ENCODE measurements at places on chromosomes 12 and 14.

DNA sequence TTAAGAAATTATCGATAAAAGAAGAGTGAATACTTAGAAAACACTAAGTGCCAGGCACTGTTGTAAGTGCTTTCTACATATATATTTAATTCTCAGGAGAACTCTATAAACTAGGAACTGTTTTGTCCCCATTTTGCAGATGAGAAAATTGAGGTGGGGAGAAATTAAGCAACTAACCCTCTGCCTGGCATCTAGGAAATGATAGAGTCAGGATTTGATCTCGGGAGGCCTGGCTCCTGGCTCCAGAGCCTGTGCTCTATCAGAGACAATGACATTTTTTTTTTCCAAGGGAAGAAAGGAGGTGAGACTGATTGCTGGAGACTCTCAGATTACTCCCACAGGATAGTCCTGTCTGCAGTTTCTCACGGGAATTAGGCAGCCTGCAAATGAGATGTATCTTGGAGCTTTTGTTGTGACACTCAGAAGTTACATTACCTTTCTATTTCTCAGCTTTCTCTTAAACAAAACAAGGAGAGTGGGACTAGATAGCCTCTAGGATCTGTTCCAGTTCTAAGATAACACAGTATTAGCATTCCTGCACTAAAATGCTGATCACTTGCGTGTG, 1.4 kb upstream of the FAM234B start:
- DNase-seq, result no peak

DNA sequence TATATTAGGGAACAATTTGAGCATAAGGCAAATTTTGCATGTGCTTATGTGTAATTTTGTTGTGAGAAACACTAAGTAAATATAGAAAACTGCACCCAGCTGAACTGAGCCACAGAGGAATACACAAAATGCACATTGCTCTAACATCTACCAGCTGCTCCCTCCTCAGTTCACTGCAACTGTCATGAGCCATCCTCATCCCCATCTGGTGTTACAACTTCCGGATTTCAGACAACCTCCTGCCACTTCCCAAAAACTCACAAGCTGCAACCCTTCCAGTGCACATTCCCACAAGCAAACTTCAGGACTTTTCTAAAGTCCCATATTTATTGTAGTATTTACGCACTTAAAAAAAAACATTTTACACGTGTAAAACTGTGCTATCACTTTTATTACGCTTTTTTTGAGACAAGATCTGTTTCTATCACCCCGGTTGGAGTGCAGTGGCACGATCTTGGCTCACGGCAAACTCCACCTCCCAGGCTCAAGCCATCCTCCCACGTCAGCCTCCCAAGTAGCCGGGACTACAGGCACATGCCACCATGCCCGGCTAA, 169.1 kb upstream of the TBX3 start:
- DNase-seq, result no peak

DNA sequence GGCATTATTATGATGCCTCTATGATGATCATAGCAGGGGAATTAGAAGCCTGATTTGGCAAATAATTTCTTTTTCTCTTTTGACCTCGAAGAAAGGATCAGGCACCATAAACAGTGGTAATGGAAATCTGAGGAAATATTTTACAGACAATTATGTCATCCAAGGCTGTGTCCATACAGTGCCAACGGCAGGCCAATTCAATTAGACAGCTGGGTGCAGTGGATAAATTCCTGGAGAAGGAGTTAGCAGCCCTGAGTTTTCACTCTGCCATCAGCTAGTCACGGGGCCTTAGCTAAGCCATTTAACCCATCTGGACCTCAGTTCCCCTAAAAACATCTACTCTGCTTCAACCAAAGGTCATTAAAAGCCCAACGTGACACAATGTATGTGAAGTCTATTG, 4.1 kb downstream of the TPH2 start:
- no peak for DNase-seq

DNA sequence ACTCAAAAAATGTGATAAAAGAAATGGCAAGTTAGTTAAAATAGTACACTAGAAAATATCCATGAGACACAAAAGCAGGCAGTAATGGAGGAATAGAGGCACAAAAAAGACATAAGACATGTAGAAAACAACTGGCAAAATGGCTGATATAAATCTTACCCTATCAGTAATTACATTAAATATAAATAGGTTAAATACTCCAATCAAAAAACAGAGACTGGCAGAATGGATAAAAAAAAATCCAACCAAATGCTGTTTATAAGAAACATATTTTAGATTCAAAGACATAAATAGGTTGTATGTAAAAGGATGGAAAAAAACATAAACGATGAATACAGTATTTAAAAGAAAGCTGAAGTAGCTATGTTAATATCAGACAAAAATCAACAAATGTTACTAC, 15.3 kb upstream of the BATF start:
- no peak for DNase-seq

DNA sequence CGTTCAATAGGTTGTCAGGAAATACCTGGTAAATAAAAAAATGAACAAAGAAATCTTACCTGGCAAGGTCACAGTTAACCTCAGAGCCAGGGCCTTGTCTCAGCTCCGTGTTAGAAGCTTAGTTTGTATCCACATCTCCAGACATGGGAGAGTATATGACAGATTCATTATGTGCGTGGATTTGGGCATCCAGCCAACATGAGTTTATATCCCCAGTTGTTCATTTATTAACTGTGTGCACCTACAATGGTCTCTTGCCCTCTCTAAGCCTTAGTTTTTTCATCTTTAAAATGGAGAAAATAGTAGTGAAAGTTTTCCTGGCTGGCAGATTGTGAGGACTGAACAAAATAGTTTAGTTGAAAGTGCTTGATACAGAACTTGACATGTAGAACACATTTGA, 437.8 kb downstream of the NPAS3 start:
- DNase-seq, result no peak

- no peak for DNase-seq
Measured at GRCh38 chr14:86331341-86331740, 801.4 kb downstream of the FLRT2 start.

- no peak for DNase-seq
Measured at GRCh38 chr12:100279159-100279558, 12.2 kb downstream of the SCYL2 start.

GRCh38 chr14:35959835-35960234, 133.7 kb downstream of the BRMS1L start:
- no peak for DNase-seq

DNA sequence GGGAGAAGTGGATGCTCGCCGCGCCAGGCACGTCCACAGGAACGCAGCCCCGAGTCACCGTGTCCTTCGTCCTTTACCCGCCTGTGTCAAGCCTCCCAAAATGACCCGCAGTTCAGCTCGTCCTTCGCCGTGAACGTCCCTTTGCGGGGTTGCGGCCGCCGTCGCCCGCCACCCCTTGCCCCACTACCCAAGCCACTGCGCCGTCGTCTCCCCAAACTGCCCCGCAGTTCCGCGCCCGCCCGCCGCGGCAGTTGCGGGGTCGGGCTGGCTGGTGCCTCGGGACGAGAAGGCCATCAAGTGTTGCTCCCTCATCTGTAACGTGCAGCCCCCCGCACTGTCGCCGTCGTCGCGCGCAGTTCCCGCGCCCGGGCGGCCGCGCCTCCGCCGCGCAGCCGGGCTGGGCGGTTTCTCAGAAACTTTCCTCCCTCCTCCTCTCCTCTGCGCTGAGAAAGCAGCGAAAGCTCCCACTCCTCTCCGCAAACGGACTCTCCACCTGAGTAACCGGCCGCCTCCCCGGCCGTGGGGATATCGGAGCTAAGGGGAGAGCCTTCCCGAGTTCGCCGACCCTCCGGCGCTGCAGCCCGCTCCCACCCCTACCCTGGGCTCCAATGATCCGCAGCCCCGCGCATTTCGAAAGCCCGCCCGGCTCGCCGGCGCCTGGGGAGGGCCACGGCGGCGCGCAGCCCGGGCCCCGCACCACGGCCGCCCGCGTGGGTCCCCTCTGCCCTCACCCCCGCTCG, 6.7 kb downstream of the CDKN1B start:
- DNase-seq, result no peak

DNA sequence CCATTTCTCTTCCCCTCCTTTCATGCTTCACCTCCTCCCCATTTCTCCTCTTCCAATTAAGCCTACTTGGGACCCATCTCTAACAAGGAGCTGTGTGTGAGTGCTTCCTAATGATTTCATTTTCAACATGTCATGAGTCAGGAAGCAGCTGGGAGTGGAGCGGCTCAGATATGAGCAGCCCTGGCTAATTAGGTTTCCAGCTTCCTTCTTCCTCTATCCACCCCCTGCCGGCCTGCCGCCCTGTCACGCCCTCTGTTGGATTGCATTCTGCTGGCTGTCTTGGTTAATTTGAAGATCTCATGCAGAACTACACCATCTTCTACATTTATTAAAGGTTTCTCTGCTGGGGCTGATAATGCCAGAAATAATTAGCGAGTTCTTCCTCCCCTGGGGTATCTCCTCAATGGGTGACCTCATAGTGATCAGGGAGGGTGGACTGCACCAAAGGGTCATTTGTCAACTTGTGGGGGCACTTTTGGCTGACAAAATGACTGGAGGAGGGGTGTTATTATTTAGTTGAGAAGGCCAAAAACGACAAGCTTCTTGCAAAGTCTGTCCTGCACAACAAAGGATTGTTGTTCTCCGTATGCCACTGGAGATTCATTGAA, 300.9 kb upstream of the SRRM4 start:
- DNase-seq, result no peak

GRCh38 chr12:40170593-40170992, 54.2 kb upstream of the LRRK2 start:
- no peak for DNase-seq

GRCh38 chr12:26874501-26875296, 41.7 kb upstream of the ITPR2 start:
- DNase-seq, result no peak

DNA sequence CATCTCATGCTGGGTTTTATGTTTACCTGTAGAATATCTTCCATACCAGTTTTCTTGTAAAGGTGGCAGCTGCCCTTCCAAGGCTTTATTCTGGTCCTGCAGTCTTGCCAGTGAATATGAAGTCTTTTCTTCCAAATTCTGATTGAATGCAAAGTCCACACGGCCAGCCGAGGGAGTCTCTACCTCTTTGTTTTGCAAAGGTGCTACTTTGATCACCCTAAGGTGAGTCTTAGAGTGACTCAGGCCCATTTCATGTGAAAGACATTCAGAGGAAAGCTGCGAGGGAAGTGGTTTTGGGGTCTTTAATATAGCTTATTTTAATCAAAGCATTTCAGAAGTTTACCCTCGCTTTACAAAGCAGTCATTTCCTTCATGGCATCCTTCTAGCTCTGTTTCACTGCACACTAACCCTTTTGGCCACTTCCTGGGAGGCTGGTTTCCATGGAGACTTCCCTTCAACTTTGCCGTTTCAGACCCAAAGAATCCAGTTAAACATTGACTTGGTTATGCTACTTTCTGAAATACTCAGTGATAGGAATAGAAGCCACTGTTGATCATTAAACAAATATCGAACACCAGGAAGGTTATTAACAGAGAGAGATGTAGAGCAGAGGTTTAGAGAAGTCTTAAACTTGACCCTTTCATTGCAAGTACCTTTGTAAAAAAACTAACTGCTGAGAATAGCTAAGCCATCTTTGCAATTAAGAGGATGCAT, at the start of gene CCDC198:
TSS of gene CCDC198 (minus strand) at position 391 of the 715 bp plus-strand sequence. CDS start at position 249, 142 bp downstream.
- DNase-seq, result no peak

DNA sequence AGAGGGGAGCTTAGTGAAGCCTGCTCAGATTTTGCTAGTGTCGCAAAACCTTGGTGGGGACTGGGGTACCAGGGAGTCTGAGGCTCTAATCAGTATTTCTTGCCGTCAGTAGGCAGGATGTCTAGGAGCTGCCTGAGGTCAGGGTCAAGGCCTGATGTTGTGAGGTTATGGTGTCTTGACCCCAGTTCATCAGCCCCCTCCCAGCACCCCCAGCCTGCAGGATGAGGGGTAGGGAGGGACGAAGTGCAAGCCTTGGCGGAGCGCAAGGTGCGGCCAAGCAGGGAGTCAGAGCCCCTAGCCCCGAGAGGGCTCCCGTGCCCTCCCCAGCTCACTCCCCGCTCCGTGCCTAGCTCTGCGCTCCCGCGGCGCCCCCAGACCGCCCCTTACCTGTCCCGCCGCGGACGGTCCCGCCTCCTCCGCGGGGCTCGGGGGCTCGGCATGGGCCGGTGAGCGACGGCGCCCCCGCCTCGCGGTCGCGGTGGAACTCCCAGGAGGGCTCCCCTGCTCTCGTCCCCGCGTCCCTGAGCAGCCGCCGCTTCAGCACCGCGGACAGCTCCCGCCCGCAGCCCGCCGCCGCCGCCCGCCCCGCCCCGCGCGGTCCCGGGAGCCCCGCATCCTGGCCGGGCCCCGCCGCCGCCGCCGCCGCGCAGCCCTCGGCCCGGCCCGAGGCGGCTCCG, 347 bp downstream of the SYNDIG1L start:
- DNase-seq, result peak; percentile 66

DNA sequence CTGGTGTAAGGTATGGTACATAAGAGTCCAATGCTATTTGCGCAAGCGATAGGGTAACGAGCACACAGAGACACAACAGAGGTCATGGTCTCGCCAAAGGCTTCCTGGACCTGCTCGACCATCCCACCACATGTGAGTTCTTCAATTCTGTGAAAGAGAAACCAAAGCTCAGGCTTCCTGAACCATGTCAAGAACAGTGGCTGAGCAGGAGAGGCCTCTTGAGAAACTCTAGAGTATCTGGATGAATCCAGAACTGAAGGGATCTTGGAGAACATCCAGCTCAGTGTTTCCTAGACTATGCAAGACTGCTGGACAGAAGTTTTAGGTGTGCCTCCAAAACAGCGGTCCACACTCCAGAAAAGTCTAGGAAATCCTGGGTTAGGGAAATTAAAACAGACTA, 114.5 kb downstream of the TRAFD1 start:
- no peak for DNase-seq

GRCh38 chr12:7472060-7472459, 28.1 kb upstream of the CD163L1 start:
- DNase-seq, result no peak

DNA sequence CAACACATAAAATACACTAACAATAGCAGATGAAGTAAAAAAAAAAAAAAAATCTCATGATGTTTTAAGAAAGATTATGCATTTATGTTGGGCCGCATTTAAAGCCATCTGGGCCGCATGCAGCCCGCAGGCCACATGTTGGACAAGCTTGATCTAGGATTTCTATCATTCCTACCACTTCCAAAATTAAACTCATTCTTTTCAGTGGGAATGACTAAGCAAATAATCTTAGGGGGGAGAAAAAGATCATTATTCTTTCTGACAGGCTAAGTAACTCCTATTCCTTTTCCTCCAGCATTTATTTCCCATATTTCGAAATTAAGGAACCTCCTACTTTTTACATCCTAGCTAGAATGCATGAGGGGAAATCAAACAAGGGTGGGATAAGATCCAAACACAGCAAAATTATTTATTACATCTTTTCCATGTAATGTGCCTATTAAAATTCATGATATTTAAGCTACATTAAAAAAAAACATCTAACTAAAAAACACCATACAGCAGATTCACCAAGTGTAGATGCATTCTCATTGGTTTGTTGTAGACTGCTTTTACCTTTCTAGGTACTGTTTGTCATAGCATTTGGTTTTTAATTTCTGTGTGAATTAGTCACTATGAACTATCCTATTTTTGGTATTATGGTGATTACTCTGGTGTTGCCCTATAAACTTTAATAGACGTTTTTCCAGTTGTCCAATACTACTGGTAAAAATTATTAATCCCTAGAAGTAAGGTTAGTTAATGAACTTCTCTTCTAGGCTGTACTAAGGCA, 76.1 kb downstream of the RASSF8 start:
- DNase-seq, result no peak

- no peak for DNase-seq
Measured at GRCh38 chr12:75945581-75945980, 86.0 kb downstream of the PHLDA1 start.

GRCh38 chr14:61573321-61573720, 122.0 kb upstream of the HIF1A start:
- no peak for DNase-seq

Data from GM12892 (cell line).